ENCODE measurements at places on chromosomes 7 and 10.

DNA sequence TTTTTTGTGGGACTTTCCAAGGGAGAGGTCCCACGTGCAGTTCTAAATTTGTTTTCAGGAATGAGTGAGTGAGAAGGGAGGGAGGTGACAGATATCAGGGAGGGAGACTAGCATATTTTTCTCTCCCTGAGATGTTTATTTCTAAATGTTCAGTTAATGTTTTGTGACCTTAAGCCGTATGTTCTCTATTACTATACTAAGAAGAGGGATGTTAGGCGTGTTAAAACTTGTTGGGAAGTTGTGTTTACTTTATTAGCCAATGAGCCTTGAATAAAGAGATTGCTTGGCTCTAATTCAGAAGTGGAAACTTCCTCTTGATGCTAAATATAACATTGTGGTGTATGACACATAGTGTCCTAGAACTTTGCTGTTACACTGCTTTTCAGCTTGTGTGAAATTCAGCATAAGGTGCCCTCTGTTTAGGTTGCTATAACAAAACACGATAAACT, 37.3 kb downstream of the DNAH11 start:
- DNase-seq = no peak

DNA sequence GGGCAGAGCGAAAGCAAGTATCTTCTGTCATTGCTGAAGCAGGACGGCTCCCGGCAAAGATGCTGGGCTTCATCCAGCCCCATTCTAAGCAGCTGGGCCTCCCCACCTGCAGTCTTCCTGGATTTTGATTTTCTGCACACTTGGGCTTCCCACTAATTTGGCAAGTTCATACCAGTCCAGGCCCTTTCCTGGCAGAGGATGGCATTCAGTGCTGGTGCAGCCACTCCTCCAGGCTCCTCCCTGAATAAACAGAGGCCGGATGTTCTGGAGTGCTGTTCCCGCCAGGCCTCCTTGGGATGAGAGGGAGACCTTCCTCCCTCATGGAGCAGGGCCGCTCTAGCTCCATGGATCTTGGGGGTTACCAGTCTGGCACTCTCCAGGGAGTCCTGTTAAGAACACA, 3.4 kb downstream of the BAG3 start:
- DNase-seq = no peak

- no peak for DNase-seq
These were observed 39.7 kb upstream of the EPHB6 start for GRCh38 chr7:142815134-142815533.

DNA sequence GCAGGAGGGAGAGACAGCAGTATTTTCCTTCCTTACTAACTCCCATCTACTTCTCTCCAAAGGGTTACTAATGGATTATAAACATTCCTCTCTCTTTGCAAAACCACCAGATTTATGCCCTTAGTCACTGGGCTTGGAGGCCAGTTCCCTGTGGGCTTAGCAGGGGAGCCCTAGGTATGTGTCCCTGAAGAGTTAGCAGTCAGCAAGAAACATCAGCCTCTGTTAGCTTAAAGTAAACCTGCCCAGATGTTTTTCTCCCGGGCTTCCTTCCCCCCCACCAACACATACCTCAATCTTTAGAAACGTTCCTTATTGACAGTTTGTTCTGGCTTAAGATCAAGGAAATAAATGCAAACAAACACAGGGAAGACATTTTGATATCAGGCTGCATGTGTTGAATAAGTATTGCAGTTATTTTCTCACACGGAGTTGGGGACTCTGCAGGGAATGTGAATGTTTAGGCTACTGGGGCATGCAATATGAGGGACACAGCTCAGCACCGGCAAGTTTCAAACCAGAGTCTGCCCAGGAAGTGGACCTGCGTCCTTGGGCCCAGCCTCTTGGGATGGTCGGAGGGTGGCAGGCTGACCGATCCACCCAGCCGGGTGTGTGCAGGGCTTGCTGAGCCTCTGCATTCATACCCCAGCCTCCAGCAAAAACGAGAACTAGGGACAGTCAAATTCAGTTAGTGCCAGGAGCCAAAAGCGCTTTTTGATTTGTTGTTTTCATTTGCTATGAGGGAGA, 252.0 kb upstream of the GRB10 start:
- DNase-seq = no peak

DNA sequence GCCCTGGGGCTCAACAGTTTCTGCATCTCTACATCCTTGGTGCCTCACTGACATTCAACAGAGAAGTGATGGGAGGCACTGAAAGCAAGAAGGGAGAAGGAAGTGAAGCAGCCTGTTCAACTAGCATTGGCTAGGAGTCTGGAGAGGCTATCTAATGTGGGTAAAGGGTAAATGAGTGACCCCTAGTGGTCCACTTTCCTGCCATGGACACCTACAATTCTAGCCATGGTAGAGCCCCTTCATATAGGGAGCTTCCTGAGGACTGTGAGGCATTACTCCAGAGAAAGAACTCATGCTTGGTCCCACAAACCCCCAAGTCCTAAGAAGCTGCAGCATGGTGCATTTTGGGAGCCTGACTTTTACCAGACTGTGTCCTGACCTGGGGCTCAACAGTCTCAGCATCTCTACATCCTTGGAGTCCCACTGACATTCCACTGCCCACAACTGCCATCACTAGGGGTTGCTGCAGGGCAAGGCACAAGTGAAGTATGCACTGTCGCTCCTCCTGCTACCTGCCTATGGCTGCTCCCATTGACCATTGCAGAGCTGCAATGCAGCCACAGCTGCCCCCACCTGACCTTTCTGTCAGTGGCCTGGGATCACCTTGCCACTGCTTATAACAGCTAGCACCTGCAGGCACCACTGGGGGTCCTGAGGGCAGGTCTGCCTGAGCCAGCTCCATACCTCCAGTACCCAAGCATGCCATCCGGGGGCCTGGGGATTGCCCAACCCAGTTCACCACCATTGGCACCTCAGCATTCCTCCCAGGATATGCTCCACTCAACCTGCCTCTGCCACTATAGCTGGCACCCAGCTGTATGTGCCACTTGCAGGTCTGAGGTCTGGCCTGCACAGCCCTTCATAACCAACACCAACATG, 44.1 kb upstream of the CDK6 start:
- no peak for DNase-seq

DNA sequence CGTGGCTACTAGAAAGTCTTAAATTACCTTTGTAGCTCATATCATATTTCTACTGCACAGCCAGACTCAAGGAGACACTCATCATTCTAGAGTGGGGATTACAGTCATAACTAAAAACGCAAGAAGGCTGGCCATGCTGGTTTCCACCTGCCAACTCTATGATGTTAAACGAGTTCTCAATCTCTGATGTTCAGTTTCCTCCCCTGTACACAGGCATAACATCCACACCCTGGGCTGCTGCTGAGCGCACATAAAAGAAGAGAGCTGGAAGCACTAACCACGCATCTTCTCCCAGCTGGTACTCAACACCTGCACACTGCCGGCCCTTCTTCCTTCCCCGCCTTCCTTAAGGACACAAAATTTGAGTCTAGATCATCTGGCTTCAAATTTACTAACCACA, 60.5 kb downstream of the SORBS1 start:
- no peak for DNase-seq

GRCh38 chr7:102173669-102174068, 113.0 kb upstream of the SH2B2 start:
- no peak for DNase-seq

GRCh38 chr7:142645777-142646176, 103.5 kb upstream of the PRSS1 start:
- no peak for DNase-seq

- no peak for DNase-seq
These were observed 78.8 kb upstream of the FAM180A start for GRCh38 chr7:135827391-135827790.

GRCh38 chr10:109880886-109881768, 42.2 kb downstream of the XPNPEP1 start:
- DNase-seq = no peak

DNA sequence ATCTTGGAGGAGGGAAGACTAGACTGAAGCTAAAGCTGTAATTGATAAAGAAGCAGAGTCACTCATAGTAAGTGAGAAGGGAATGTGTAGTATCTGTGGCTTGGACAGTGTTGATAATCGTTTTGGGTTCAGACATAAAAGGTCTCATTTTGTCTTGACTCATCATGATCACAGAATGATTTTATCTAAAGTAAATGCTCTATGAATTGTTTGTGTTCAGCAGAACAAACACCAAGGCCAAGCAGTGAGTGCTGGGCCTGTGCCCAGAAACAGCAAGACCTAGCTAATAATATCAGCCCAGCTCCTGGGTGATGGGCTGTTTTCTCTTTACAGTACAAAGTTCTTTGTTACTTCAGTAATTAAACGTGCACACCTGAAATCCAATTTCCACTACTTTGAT, 26.7 kb upstream of the CD36 start:
- no peak for DNase-seq

- no peak for DNase-seq
These were observed 10.2 kb downstream of the FBH1 start for GRCh38 chr10:5900247-5900646.

DNA sequence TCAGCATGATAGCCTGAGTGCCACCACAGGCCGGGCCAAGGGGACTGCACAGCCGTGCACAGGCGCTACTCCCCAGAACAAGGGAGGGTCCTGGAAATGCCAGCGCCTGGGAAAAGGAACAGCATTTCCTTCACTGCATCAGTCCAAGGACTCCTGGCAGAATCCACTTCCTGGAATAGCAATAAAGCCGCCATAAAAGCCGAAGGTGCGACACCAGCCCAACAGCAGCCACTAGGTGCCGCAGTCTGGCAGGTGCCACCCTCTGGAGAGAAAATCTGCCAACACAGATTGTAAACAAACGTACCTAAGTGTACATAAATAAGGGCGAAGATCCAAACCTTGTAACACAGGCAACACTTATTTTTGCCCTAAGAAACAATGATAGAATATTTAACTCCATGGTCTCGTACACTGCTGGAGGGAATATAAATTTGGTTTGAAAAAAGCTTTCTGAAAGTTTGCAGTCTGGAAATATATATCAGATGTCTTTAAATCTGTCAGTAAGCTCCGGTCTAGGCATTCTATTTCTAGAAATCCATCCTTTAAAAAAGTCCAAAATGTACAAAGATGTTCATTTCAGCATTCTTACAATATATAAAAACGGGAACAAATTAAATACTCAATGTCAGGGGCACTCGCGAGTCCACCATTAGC, 22.2 kb downstream of the VOPP1 start:
- DNase-seq = no peak

- DNase-seq = no peak
These were observed 227.7 kb downstream of the CRPPA start for GRCh38 chr7:16193631-16194030.

DNA sequence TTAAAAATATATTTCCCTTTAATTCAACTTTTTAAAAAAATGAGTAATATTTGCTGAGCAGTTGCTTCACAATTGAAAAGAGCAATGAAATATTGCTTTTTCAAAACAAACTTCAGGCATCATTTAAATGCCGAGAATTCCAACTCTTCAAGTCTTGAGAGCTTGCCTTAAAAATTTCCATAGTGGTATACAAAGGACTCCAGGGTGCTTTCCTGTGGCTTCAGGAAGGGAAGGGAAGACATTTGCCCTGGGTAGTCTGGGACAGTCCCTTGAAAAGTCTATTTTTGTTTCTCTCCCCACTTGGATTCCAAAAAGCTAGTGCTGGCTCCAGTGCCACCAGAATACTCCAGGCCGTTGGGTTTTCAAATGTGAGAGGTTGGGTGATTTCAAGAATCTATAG, 71.7 kb downstream of the HYCC1 start:
- no peak for DNase-seq

- no peak for DNase-seq
These were observed 202.0 kb downstream of the ARL4A start for GRCh38 chr7:12889391-12889790.

DNA sequence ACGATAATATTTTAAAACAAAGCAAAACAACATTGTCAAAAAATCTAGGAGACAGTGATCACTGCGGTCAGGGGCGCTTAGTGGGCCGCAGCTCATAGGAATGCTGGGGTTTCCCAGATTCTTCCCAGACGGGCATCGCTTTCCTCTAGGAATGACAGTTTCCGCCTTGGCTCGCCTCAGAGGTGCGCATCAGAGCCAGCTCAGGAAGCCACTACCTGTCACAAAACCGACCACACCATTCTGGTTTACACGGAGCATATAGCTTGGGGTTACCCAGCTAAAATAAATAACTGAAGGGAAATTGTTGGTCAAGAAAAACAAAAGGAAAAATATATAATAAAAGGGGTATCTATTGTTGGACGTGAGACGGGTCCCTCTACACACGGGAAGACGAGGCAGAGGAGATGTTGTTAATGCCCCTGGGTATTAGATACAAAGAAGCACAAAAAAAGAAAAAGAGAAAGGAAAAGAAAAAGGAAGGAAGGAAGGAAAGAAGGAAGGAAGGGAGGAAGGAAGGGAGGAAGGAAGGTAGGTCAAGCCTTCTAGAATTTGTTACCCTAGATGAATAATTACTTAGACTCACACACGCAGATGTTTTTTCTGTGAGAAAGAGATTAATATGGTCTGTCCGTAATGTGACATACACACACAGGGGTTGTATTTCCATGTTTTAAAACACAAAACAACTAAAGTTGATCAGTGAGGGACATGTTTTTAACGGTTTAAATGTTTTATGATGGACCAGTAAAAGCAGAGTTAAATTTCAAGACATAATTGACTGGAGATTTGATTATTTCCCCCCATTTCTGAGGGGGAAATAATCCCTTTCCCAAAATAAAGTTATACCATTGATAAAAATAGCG, 292.4 kb upstream of the NFE2L3 start:
- no peak for DNase-seq
